ENCODE measurements at places on chromosomes 3 and 15. TPM values are rescaled to one million over a fixed set of nuclear protein-coding genes. Genes with fewer than 3 reads are reported as not detected.

Gene TGM4
- not detected for total RNA-seq

Gene MYO1E
- 12.0 TPM for total RNA-seq

Gene CHRNA7
- total RNA-seq: 0.71 TPM

Gene SPG21
- 63.6 TPM for total RNA-seq

Gene AHSG
- total RNA-seq: not detected
